ENCODE measurements at places on chromosomes 13 and 19. TPM values are rescaled to one million over a fixed set of nuclear protein-coding genes. Genes with fewer than 3 reads are reported as not detected.

The IGFL3 gene
- total RNA-seq, result not detected

The ANKLE1 gene
- 7.9 TPM for total RNA-seq

The PCDH8 gene
- not detected for total RNA-seq

The NANOS3 gene
- not detected for total RNA-seq

GRCh38 chr19:6127716-6128335, 7.6 kb upstream of the ACSBG2 start:
- DNase-seq, result no peak

GRCh38 chr19:46728693-46729339, 11.9 kb upstream of the PRKD2 start:
- DNase-seq, result peak; percentile 82

DNA sequence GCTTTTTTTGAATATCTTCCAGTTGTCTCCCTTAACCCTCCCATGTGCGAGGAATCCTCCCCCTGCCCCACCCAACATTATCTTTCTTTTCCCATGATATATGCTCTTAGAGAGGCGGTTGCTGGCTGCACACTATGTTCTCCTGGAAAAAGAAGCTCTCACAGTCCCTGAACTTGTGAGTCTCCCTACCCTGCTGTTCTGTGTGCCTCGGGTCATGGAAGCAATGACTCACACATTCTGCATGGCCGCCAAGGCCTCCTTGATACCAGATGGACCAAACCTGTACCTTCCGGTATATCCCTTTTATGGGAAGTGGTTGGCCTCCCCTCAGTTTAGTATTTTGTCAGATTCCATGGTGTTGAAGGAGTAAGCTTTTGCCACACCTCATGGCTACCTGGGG, 705.4 kb downstream of the SLITRK6 start:
- no peak for DNase-seq

DNA sequence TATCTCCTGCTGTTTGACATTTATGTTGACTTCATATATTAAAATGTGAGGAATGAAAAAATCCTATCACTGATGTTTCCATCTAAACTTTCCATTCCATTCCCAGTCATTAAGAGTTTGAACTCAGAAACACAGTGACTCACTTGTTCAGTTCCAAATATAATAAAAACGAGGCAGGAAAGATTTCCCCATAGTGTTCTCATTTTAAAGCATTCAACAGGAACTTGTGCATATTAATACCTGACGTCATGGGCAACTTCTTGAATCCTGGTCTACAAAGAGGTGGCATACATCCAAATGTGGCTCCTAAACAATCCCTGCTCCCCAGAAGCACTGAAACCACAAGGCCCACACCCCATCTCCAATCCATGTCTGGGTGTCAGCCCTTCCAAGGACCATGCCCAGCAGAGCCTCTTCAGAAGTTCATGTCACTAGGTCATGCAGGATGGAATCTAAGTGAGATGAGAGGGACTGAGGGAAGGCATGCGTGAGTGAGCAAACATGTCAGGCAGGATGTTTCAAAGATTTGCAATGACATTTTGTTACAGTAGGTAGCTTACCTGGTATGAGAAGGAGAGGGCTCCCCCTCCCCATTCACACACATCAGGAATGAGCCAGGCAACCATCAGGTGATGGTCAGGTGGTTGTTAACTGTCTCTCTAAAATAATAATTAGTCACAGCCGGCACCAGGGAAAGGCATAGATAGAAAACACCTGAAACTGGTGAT, 9.4 kb upstream of the ERVV-2 start:
- DNase-seq, result no peak

DNA sequence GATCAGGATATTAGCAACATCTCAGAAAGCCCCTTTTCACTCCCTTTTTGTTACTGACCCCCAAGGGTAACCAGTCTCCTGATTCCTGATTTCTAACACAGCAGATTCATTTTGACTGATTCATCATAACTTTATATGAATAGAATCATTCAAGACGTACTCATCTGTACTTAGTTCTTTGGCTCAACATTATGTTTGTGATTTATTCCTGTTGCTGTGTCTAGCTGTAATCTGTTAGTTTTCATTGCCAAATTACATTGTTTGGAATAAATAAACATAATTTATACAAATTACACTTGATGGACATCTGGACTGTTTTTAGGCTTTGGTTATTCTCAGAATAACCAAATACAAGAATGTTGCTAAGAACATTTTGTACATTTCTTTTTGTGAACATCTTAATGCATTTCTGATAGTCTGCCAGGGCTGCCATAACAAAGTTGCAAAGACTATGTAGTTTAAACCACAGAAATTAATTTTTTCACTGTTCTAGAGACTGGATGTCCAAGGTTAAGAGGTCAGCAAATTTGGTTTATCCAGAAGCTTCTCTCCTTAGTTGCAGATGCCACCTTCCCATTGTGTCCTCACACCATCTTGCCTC, 62.8 kb upstream of the EDNRB start:
- DNase-seq, result no peak

GRCh38 chr19:10568062-10568825, 535 bp downstream of the CDKN2D start:
- no peak for DNase-seq

DNA sequence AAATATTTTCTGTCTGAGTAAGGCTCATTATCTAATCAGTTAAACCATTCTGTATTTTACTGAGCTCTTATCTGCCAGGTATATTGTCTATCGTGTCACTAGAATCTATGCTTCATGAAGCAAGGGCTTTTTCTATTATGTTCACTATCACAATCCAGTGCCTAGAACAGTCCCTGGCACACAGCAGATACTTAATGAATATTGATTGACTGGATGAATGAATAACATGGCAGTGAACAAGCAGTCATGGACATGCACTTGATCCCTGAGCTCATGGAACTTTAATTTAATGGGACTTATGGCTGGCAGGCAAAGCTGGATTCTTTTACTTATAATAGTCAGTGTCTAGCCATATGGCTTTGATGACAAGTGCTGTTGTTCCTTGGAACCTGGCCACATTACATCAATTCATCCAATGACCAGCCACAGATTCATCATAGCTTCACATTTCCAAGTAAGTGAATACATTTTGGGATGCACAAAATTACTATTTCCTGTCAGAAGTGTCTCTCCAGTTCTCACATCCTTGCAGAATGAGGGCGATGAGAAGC, 214.8 kb downstream of the COG6 start:
- DNase-seq, result no peak

GRCh38 chr19:10625762-10626138, 397 bp downstream of the SLC44A2 start:
- DNase-seq, result no peak

DNA sequence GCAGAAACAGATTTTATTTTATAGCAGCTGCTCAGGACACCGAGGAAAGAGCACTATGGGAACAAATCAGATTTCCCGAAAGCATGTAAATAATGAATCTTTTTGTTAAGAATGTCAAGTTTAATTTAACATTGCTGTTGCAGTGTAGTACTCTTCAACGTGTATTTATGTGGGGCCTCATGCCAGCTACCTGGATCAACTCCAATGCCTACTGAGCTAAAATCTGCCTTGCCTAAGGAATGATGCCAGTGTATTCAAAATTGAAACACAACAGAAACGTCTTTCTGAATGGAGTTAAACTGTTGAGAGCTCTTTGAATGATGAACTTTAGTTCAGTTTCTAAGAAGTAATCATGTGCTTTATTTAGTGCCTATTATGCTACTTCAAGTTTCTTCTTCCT, 1379.8 kb upstream of the ATXN8OS start:
- no peak for DNase-seq

Data from activated B cell treated with CpG ODN at 0.5 μM for 24 hours (primary cell).